ENCODE measurements at places on chromosomes 3 and 15.

GRCh38 chr15:54789376-54789775 is 407.4 kb downstream of the RSL24D1 start:
- no peak for DNase-seq

- peak; percentile 53 for DNase-seq
Observed at GRCh38 chr15:39804026-39804425, 21.4 kb upstream of the FSIP1 start.

DNA sequence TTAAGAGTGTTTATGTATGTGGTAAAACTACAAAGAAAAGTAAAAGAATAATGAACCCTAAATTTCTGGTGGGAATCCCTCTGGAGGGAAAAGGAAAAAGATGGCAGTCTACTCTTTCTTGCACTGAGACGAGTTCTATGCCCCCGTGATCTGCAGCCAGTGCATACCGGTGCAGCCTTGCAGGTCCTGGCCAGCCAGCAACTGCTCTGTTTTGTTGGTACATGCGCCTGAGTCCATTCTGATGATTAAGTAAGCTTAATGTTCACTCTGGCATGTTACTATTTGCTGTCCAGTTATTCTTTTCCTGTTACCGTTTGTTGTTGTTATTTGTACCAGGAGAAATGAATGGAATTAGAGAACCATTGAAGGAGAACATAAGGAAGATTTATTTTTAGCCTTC is 95.1 kb upstream of the TMC3 start:
- no peak for DNase-seq

GRCh38 chr3:173584838-173585831 is 187.6 kb downstream of the NLGN1 start:
- DNase-seq, result peak; percentile 54
